ENCODE measurements at places on chromosomes 12 and 14. TPM values are rescaled to one million over a fixed set of nuclear protein-coding genes. Genes with fewer than 3 reads are reported as not detected.
A peak's percentile ranks its signal among the peaks of the same experiment; 100 is the strongest.

DNA sequence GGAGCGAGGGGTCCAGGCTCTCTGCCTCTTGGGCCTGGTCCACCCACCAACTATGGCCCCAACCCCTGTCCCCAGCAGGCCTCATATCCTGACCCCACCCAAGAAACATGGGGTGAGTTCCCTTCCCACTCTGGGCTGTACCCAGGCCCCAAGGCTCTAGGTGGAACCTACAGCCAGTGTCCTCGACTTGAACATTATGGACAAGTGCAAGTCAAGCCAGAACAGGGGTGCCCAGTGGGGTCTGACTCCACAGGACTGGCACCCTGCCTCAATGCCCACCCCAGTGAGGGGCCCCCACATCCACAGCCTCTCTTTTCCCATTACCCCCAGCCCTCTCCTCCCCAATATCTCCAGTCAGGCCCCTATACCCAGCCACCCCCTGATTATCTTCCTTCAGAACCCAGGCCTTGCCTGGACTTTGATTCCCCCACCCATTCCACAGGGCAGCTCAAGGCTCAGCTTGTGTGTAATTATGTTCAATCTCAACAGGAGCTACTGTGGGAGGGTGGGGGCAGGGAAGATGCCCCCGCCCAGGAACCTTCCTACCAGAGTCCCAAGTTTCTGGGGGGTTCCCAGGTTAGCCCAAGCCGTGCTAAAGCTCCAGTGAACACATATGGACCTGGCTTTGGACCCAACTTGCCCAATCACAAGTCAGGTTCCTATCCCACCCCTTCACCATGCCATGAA is 8.6 kb downstream of the ARHGAP9 start:
- no peak overlapping the region for H3K27ac ChIP-seq
- H3K4me1 ChIP-seq = peaks cover 56% of the 10 kb centered on the region

- no peak for DNase-seq
- no peaks in the 10 kb centered on the region for H3K27me3 ChIP-seq
- H3K36me3 ChIP-seq = no peaks in the 10 kb centered on the region
- H3K4me3 ChIP-seq = no peak overlapping the region
- H3K4me1 ChIP-seq = peaks cover 4% of the 10 kb centered on the region
- H3K27ac ChIP-seq = no peak overlapping the region
These were observed 72.9 kb upstream of the ELK3 start for GRCh38 chr12:96121271-96121711.

DNA sequence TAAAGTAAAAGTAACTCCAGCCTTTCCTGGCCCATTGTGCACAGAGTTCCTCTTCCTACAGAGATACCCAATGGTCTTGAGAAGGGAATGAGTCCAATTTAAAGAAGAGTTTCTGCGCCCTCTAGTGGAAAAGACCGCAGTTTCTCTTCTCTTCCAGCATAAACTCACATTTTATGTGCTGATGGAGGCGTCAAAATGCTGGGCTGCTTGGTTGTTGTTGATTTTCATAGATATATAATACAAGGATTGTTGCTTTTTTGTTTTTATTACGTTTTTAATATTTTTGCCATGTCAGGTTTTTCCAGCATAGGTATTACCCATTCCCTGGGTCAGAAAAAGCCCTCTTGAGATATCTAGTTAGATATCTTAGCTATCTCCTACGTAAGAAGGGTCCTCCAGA is 356.9 kb upstream of the STXBP6 start:
- H3K27ac ChIP-seq = no peak overlapping the region
- no peaks in the 10 kb centered on the region for H3K36me3 ChIP-seq
- H3K4me3 ChIP-seq = no peak overlapping the region
- DNase-seq = no peak
- no peaks in the 10 kb centered on the region for H3K27me3 ChIP-seq

- peak; percentile 51 for DNase-seq
- peak overlapping the region; percentile 16 for H3K4me3 ChIP-seq
- H3K36me3 ChIP-seq = no peaks in the 10 kb centered on the region
- H3K4me1 ChIP-seq = peaks cover 73% of the 10 kb centered on the region
- no peaks in the 10 kb centered on the region for H3K27me3 ChIP-seq
These were observed 11.5 kb upstream of the HELB start for GRCh38 chr12:66290716-66291200.

- no peak for DNase-seq
- H3K27me3 ChIP-seq = no peaks in the 10 kb centered on the region
- H3K4me1 ChIP-seq = peaks cover 11% of the 10 kb centered on the region
- H3K27ac ChIP-seq = no peak overlapping the region
- no peak overlapping the region for H3K4me3 ChIP-seq
These were observed 345.8 kb upstream of the CCDC196 start for GRCh38 chr14:66140213-66140918.

DNA sequence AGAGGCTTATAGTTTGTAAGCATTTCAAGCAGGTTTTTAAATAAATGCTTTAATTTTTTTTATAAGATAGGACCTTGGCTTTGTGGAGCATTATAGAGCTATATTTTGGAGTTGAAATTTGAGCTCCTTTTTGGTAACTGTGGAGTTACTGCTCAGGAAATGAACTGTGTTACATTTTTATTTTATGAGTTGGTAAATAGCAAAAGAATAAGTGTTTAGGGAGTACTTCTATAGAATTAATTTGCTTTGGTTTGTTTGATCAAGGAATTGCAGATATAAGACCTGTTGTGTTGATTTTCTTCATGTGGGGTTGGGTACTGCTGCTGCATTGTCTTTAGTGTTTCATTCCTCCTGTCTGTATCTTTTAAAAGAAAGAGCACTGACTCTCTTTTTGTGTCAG is 3.5 kb downstream of the ATP2A2 start:
- no peak for DNase-seq
- no peaks in the 10 kb centered on the region for H3K27me3 ChIP-seq
- peak overlapping the region; percentile 86 for H3K27ac ChIP-seq

GRCh38 chr12:103138538-103138937 is 181.1 kb downstream of the ASCL1 start:
- no peaks in the 10 kb centered on the region for H3K27me3 ChIP-seq
- H3K27ac ChIP-seq = no peak overlapping the region
- H3K4me1 ChIP-seq = no peaks in the 10 kb centered on the region
- no peaks in the 10 kb centered on the region for H3K36me3 ChIP-seq
- H3K4me3 ChIP-seq = no peak overlapping the region

- H3K27ac ChIP-seq = no peak overlapping the region
- H3K4me1 ChIP-seq = peaks cover 19% of the 10 kb centered on the region
- no peak overlapping the region for H3K4me3 ChIP-seq
These were observed 50.7 kb downstream of the RBMS2 start for GRCh38 chr12:56572288-56572687.

DNA sequence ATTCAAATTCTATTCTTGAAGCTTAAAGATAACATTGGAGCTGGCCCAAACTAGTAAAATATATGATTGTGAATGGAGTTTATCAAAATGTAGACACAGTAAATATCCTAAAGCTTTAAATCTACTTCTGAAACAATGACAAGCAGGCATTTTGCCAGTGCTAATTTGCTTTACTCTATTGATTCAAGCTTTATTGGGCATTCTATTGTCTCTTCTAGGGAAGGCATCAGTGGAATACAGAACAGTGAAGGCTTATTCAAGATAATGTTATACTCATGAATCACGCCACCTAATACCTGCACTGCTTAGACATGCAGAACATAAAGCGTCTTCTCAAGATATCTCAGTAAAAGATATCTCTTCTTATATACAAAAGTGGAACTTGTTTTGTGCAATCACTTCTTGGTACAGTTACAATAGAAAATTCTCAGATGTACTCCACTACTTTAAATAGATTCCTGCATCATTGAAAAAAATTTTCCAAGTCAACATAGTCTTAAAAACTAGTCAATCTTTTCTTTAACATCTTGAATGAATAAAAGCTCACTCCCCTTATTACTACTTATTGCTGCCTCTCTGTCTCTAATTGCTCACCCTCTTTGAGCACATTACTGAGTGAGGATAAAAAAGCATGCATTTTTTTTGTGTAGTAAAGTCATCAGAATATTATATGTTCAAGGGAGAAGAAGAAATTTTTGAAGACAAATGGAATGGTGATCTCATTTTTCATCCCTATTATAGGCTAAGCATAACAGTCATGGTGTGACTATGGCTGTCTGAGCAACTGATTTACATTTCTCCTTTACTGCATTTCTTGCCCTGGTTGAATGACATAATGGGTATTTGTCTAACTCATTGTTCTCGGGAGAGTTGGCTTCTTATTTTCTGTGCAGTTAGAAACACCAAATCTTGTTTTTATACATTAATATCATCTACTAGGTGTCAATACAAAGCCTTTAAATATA is 98.0 kb upstream of the E2F7 start:
- no peak overlapping the region for H3K27ac ChIP-seq
- no peak for DNase-seq
- no peaks in the 10 kb centered on the region for H3K27me3 ChIP-seq
- no peak overlapping the region for H3K4me3 ChIP-seq

DNA sequence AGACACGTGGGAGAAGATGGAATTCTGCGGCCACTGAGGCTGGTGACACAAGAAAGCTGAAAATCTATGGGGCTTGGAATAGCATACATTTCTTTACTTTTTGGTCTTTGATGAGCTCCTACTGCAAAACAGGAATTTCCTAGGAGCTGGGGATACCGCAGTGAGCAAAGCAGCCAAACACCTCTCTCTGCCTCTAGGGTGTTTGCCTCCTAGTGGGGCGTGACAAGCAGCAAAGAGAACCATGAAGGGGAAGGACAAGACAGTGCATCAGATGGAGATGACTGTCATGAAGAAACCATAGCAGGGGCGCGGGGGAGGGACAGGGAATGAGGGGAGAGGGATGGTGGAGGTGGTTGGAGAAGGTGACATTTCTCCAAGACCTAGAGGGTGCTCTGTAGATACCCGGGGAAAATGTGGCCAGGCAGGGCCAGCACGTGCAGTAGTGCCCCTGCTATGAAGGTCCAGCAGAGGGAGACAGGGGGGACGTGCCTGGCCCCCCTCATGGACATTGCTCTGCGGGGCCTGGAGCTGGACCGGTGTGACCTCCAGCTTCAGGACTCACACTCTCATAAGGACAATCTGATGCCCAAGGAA is 58.6 kb downstream of the SERPINA3 start:
- no peaks in the 10 kb centered on the region for H3K4me1 ChIP-seq
- H3K4me3 ChIP-seq = no peak overlapping the region
- H3K27me3 ChIP-seq = no peaks in the 10 kb centered on the region
- no peak overlapping the region for H3K27ac ChIP-seq

- H3K27me3 ChIP-seq = no peaks in the 10 kb centered on the region
- no peak overlapping the region for H3K27ac ChIP-seq
- no peak for DNase-seq
- H3K4me1 ChIP-seq = no peaks in the 10 kb centered on the region
These were observed 11.5 kb downstream of the ADGRD1 start for GRCh38 chr12:130965214-130965613.

GRCh38 chr12:1384910-1385309 is 209.5 kb downstream of the FBXL14 start:
- no peak for DNase-seq
- H3K27me3 ChIP-seq = no peaks in the 10 kb centered on the region
- no peaks in the 10 kb centered on the region for H3K4me1 ChIP-seq
- no peak overlapping the region for H3K4me3 ChIP-seq

DNA sequence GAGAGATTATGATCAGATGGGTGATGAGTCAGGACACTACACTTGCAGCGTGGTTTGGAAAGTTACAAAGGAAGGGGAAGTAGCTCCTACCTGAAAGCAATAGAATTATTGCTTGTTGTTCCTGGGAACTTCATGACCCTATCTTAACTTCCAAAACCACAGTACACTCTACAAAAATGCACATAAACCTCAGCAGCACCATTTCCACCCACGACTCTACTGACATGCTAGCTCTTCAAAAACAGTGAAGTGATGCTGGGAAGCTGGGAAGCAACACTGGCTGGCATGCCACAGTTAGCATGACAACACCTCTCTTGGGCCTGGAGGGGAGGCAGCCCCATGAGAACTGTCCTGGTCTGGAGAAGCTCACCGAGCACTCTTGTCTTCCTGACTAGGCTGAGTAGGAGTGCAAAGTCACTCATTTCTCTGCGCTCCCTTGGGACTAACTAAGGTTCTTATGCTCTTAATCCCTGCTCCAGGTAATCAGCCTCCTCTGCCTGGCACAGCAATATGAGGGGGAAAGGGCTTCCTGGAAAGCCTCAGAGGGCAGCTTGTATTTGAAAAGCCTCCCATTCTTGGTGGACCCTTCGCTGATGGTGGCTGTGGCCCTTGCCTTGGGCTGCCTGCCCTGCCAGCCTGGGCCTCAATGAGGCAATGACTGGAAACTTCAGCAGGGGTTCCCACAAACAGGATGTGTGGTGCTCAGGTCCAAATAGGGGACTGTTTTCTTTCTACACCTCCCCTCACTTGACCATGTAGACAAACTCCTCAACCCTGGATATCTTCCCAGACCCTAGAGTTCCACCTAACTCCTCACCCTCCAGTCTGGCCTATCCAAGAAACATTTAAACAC is 1.2 kb downstream of the KRT3 start:
- no peak for DNase-seq
- no peak overlapping the region for H3K4me3 ChIP-seq
- H3K27me3 ChIP-seq = peaks cover 8% of the 10 kb centered on the region

DNA sequence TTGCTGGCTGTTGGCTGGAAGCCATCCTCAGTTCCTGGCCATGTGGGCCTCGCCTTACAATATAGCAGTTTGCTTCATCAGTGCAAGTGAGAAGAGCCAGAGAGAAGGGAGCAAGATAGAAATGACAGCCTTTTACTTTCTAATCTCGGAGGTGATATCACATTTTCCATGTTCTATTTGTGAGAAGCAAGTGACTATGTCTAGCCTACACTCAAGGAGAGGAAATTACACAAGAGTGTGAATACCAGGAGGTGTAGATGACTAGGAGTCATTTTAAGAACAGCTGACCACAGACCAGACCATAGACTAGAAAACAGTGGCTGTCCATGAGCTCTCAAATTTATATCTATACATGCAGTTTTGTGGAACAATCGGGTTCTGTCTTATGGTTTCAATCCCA is 163.0 kb upstream of the NRXN3 start:
- no peaks in the 10 kb centered on the region for H3K27me3 ChIP-seq
- DNase-seq = no peak
- H3K27ac ChIP-seq = no peak overlapping the region
- H3K4me1 ChIP-seq = no peaks in the 10 kb centered on the region
- no peak overlapping the region for H3K4me3 ChIP-seq
- no peaks in the 10 kb centered on the region for H3K36me3 ChIP-seq

DNA sequence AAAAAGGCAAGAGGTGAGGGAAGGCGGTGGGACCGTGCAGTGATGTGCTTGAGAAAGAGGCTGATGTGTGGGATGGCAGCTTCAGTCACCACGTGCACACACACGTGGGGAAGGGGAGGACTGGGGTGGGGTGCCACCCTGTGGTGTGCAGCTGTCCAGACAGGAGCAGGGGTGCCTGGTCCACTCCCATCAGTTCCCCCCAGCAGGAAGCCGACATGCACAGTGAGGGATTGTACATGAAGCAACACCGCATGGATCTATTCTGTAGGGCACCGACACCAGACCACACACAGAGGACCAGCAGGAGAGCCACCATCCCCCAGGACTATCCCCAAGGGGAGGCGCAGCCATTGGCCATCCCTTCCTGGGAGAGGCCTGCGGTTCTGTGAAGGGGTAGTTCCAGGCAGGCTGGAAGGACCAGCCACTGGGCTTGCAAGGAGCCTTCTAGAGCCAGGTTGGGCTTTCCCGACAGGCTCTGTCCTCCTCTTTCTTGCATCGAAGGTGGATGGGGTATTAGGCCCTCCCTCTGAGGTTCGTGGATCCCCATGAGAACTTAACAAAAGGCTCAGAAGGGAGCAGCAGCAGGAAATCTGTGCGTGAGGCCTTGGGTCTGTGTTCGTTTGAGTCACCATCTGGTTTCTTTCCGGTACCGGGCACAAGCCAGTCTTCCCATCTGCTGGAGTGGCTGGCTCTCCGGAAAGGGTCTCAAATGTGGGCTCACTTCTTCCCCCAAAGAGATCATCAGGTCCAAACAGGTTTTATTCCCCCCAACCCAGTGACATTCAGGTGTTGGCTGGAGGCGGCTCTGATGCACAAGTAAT is 59.8 kb downstream of the PLEKHG3 start:
- H3K4me3 ChIP-seq = no peak overlapping the region
- peaks cover 38% of the 10 kb centered on the region for H3K4me1 ChIP-seq
- no peaks in the 10 kb centered on the region for H3K36me3 ChIP-seq
- peak; percentile 38 for DNase-seq
- H3K27ac ChIP-seq = no peak overlapping the region

The MYF5 gene
- total RNA-seq = not detected
